ENCODE measurements at places on chromosomes 16 and 17.

- no peak for DNase-seq
These were observed 3.6 kb upstream of the ZCCHC14 start for GRCh38 chr16:87496447-87496801.

DNA sequence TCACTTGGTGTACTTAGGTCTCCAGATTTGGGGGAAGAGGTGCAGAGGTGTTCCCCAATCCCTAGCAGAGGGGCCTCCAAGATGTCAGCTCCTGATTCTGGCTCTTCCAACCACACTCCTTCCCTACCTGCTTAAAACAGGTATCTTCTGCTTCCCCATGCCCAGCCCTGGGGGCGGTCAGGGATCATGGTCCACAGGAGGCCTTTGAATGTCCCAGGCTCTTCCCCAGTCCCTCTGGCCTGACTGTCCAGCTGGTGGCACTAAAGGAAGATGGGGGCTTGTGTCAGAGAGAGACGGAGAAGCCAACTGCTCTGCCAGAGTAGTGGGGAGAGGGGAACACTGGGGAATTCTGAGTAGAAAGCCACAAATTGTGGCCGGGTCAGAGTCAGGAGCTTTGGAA is 3.8 kb downstream of the ARL4D start:
- no peak for DNase-seq

DNA sequence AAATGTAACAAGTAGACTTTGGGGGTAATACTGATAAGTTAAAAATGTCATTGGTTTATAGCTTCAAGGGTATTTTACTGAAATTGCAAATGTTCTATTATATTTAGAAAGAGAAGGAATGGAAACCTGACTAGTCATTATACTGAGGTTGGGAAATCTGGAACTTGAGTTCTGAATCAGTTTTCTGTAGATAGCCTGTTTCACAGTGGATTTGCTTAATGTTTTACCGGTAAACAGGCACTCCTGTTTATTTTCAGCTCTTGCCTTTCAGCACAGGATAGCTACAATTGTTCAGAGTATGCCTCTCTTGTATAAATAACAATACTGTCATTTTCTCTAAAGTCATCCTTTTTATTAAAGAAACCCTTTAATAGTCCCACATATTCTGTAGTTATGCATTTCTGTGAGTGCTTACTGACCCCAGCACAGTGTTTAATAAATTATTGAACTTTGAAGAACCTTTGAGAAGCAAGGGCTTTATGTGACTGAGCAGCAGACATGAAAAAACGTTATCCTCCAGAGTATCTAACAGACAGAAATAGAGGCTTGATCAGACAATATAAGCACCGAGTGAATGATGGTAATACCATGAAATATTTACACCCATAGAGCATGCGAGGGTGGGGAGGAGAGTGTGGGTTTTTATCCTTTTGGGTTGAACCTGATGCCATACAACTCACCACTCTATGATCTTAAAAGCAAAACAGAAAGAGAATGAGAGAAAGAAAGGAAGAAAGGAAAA is 58.2 kb downstream of the FTO start:
- no peak for DNase-seq

GRCh38 chr17:42133461-42134041 is 10.9 kb downstream of the HSPB9 start:
- peak; percentile 49 for DNase-seq

GRCh38 chr17:36544044-36544306 is 744 bp upstream of the GGNBP2 start:
- DNase-seq: no peak

- no peak for DNase-seq
These were observed 119.4 kb downstream of the OR1D5 start for GRCh38 chr17:2943981-2944380.

DNA sequence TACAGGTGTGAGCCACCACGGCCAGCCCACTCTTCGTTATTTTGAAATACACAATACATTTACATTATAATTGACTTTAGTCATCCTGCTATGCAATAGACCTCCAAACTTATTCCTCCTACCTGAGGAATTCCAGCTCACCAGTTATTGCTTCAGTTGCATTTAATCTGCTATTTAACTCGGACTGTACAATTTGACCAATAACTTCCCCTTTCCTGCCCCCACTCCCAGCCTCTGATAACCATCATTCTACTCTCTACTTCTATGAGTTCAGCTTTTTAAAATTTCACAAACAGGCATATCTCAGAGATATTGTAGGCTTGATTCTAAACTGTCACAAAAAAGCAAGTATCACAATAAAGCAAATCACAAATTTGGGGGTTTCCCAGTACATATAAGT is 157.0 kb downstream of the COPRS start:
- no peak for DNase-seq

- no peak for DNase-seq
These were observed 26.2 kb downstream of the ANKRD40 start for GRCh38 chr17:50681263-50682200.

GRCh38 chr16:80518436-80518835 is 22.4 kb upstream of the DYNLRB2 start:
- DNase-seq: peak; percentile 4

DNA sequence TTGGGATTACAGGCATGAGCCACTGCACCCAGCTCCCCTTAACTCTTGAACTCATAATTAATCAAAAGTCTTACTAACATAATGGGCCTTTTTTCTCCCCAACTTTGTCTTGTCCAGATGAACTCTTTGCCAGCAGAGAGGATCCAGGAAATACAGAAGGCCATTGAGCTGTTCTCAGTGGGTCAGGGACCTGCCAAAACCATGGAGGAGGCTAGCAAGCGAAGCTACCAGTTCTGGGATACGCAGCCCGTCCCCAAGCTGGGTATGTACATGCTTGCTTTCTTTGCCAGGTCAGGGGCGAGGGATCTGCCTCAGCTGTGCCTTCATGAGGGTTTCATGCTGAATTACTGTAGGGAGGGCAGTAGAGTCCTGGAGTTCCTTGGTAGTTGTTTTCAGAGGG is 25.3 kb downstream of the NMT1 start:
- DNase-seq: no peak

DNA sequence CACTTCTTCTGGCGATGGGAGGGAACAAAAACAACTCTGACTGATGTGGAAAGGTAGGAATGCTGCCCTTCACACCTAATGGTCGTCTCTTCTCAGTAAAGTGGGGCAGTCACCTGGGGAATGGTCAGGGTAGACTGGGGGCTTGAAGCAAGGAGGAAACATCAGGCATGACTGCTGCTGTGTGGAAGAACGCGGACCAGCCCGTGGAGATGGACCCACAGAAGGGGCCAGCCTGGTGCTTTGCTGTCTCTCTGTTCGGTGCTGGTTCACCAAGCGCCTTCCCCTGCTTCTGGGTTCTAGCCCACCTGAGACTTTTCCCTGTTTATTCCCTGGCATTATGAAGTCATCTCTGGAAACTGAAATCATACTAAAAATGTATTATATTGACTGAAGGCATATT is 96.2 kb upstream of the DNAH17 start:
- no peak for DNase-seq

- no peak for DNase-seq
These were observed 112.9 kb downstream of the METRNL start for GRCh38 chr17:83192161-83192788.

- DNase-seq: no peak
These were observed 183.1 kb downstream of the SALL1 start for GRCh38 chr16:50967827-50968612.

GRCh38 chr16:57578521-57579360 is 36.3 kb downstream of the ADGRG5 start:
- no peak for DNase-seq

GRCh38 chr16:82043680-82044584 is 8.9 kb downstream of the HSD17B2 start:
- no peak for DNase-seq

- DNase-seq: no peak
These were observed 297.2 kb downstream of the WWOX start for GRCh38 chr16:78396673-78397072.

- DNase-seq: no peak
These were observed 3.0 kb downstream of the HSPB9 start for GRCh38 chr17:42125565-42125964.

GRCh38 chr17:77657839-77658238 is 300.7 kb upstream of the TNRC6C start:
- DNase-seq: no peak

DNA sequence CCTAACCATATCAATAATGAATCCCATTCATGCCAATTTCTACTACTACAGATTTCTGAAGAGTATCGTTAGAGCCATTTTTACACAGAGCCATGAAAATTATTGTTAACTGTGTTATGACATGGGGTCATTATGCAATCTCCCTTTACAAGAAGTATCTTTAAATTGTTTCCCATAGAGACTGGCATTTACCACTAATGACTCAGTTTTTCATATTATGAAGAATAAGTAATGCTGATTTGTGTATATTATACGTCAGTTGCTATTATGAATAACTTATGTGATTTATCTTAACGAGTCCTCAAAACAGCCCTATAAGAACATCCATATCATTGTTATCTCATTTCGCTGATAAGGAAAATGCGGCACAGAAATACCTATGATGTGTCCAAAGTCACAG is 173.8 kb downstream of the KCNJ2 start:
- no peak for DNase-seq

- no peak for DNase-seq
These were observed 218.5 kb upstream of the RPL38 start for GRCh38 chr17:73984941-73985340.

DNA sequence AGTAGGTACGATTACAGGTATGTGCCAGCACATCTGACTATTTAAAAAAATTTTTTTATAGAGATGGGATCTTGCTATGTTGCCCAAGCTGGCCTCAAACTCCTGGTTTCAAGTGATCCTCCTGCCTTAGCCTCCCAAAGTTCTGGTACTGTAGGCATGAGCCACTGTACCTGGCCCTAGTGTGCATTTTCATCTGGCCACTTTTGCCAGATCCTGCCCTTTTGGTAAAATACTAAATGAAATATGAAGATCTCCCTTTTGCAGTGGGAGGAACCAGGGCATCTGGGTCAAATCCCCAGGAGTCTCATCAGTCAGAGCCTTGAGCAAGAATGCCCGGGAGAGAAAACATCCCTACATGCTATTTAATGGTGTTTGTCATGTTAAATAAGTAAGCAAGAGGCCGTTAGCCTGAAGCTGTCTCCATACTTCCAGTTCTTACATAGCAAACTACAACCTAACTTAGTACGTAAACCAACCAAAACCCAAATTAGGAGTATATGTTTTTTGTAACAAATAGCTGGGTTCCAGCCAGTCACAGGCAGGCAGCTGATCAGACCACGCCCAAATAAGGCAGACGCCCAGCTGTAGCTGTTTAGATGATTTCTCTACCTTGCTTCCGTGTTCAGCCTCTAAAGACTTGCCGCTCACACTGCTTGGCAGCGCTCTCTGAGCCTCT is 46.5 kb upstream of the CLEC18A start:
- no peak for DNase-seq

GRCh38 chr17:15457723-15458094 is 9.7 kb downstream of the CDRT4 start:
- no peak for DNase-seq

DNA sequence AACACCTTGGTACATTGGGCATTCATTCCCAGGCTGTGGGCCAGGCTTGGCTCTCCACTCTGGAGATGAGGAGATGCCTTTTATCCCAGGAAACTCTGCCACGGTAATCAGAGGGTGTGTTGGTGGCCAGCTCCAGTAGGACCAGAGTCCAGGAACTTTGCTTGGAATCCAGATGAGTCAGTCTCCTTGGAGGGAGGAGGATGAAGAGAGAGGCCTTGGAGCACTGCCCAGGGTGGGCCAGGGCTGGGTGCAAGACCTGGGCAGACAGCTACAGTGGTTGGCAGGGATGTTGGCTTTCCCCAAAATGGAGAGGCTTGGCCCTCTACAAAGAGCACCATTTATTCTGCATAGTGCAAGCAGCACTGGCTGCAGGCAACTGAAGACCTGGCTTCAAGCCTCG is 209.0 kb downstream of the RGS9 start:
- DNase-seq: no peak

All from activated CD4-positive, alpha-beta T cell treated with anti-CD3 and anti-CD28 coated beads for 4 hours (primary cell).